ENCODE measurements at places on chromosomes 5 and 9. TPM values are rescaled to one million over a fixed set of nuclear protein-coding genes. Genes with fewer than 3 reads are reported as not detected.

The OR1Q1 gene
- total RNA-seq = not detected

The PALM2AKAP2 gene
- total RNA-seq = 0.98 TPM

The MAMDC2 gene
- total RNA-seq = 4.2 TPM

The CD180 gene
- 0.03 TPM for total RNA-seq

The FOXD4L6 gene
- not detected for total RNA-seq

The TAF11L10 gene
- not detected for total RNA-seq

The CNTFR gene
- total RNA-seq = not detected

The DNAH5 gene
- total RNA-seq = 2.2 TPM

The PCDHGB1 gene
- total RNA-seq = 2.0 TPM

The ADCY2 gene
- total RNA-seq = 0.10 TPM

The BTNL8 gene
- 0.71 TPM for total RNA-seq

The CEL gene
- 1.0 TPM for total RNA-seq

The RGS14 gene
- 36.5 TPM for total RNA-seq

The KIF4B gene
- 0.02 TPM for total RNA-seq

The IFNA2 gene
- not detected for total RNA-seq

The ZFP2 gene
- total RNA-seq = not detected

The SYNPO gene
- total RNA-seq = 9.0 TPM

The IL7R gene
- 114 TPM for total RNA-seq

The PCDHB4 gene
- 1.7 TPM for total RNA-seq

The PRLR gene
- total RNA-seq = 0.36 TPM

The ZNF483 gene
- 0.77 TPM for total RNA-seq

The GAPT gene
- not detected for total RNA-seq

The PLEKHG4B gene
- 0.29 TPM for total RNA-seq

The TXNDC15 gene
- total RNA-seq = 130 TPM

The SLC6A7 gene
- not detected for total RNA-seq

The RNF224 gene
- 0.86 TPM for total RNA-seq

The PCDHB16 gene
- total RNA-seq = 7.9 TPM

The MRPS2 gene
- 52.5 TPM for total RNA-seq

The ANKRD18A gene
- total RNA-seq = 0.10 TPM

The FUBP3 gene
- total RNA-seq = not detected

The LECT2 gene
- not detected for total RNA-seq

The PFN3 gene
- not detected for total RNA-seq

Data from A172 (cell line).